Activated naive CD4-positive, alpha-beta T cell treated with Interleukin-2 at 50 U/mL for 16 hours (primary cell): ENCODE measurements at places on chromosomes 5 and 9.

DNA sequence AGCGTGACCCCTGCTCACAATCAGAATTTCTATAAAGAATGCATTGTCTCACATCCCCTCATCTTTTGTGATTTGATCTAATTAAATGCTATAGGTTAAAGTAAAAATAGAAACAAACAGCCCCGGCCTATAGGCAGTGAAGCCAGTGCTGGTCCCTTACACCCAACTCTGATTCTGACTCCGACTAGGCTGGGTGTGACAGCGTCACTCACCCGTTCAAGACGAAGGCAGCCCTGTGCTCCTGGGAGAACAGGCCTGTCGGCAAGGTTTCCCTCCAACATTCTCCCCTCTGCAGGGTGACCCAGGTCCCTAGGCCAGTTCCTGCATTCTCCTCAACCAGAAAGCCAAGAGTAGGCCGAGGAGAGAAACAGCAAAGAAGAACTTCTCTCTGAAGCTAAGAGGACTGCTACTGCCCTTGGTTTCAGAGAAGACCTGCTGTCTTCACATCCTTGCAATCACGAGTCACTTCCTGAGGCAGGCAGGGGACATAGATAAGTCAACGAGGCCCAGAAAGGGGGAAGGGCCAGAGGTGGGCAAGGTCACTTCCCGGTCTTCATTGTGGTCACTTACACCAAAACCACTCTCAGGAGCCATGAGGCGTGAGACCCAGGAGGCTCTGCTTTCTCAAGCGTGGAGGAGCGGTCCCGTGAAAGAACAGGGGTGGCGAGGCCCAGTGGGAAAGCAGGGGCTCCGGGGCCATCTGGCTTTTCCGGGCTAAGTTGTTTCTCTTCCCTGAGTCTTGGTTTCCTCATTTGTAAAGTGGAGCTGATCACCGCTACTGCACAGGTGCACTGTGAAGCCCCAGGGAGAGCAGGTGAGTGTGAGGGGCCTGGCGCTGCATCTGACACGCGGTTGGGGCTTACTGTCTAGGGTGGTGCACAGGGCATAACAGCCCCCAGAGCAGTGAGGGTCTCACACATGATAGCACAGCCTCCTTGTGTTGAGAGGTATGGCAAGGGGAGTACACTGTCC lies 200.8 kb downstream of the CRB2 start:
- DNase-seq: no peak

DNA sequence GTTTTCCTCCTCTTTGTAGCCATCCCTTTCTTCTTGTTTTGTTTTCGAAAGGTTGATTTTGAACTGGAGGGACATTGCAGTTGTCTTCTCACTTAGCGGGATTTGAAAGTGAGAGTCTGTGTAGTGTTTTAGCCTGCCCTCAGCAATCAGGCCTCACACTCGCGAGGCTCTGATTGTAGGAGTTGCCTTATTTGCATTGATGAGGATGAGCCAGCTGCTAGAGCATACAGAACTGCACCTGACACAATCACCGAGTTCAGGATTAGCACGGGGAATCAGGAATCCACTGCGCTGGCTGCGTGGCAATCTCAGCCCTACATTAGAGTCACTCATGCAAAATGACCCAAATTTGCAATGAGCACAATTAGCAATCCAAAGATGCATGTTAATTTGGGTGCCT lies 122.5 kb upstream of the TMEM161B start:
- no peak for DNase-seq

GRCh38 chr9:127915325-127915752 lies 1.5 kb downstream of the ST6GALNAC4 start:
- peak; percentile 11 for DNase-seq

DNA sequence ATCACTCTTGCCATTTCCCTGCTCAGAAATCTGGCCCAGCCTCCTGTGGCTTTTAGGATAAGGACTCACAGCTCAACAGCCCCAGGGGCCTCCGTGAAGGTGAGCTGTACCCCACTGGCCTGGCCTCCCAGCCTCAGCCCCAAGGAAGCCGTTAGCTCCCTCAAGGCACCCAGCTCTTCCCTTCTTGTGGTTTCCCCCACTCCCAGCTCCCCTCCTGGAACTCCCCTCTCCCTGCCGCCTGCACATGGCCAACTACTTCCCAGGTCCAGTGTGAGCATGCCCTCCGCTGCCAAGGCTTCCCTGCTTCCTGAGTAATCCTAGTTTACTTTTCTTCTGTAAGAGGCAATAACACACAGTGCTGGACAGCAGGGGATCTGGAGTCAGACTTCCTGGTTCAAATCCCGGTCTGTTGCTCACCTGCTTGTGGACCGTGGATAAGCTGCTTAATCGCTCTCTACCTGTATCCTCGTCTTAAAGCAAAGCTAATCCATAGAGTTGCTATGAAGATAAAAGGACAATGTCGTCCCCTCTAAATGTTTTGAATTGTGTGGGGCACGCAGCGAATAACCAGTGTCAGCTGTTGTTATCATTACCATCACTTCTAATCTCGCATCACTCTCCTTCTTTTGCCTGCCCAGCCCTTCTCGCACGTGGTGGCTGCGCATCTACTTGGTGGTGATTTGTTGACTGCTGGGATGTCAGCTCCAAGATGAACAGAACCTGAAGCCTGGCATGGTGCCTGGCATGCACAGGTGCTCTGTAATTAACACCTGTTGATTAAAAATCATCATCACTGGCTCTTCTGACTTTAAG lies 86.6 kb downstream of the C5orf15 start:
- no peak for DNase-seq

DNA sequence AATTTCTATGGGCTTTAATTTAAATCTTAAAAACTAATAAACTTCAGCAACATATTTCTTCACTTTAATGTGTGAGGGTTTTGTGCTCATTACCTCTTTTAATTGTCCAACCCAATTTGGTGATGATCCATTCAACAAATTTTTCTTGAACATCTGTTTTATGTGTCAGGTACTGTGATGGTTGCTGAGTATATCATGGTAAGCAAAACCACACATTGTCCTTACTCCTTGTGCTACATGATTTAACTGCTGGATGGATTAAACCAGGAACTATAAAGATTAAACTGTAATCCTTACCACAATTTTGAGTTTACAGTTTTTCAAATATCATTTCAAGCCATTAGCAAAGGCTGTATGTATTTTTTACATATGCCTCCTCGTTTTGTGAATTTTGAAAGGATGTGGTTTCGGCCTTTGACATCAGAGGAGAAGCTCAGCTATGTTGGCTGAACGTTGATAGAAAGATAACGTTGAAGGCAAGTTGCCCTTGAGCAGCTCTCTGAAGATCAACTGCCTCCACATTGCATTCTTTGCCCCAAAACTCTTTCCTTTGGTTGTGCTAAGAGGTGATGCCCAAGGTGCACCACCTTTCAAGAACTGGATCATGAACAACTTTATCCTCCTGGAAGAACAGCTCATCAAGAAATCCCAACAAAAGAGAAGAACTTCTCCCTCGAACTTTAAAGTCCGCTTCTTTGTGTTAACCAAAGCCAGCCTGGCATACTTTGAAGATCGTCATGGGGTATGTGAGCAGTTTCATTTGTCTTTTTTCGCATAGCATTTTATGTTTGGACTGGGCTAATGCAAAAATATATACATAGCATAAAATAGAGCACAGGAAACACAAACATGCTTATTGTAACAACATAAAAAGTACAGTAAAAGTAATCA lies at the start of gene ITK:
TSS of gene ITK (plus strand) at position 467 of the 891 bp plus-strand sequence. CDS start at position 605, 138 bp downstream.
- DNase-seq: no peak

GRCh38 chr5:93277051-93277450 lies 304.0 kb downstream of the NR2F1-AS1 start:
- DNase-seq: no peak

GRCh38 chr9:136292591-136293448 lies 11.1 kb downstream of the CCDC187 start:
- no peak for DNase-seq

- DNase-seq: peak; percentile 41
Measured at GRCh38 chr5:147805030-147805454, 22.5 kb upstream of the JAKMIP2 start.

- no peak for DNase-seq
Measured at GRCh38 chr5:78639791-78640190, 8.8 kb downstream of the LHFPL2 start.

DNA sequence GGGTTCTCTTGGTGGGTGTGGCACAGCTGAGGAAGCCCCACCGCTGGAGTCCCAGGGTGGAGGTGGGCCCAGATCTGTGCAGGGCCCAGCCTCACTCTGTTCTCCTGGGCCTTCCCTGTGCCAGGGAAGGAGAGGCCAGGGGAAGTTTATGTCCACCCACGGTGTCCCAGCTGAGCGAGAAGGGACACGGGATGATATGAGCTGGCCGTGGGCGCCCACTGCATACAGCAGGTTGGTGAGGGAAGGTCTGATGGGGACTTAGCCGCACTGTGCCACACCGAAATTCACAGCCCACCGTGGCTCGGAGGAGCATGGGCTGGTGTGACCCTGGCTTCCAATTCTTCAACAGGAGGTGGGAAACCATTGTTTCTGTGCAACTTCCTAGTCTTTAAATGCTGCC lies 33.9 kb downstream of the UNC5A start:
- DNase-seq: no peak

DNA sequence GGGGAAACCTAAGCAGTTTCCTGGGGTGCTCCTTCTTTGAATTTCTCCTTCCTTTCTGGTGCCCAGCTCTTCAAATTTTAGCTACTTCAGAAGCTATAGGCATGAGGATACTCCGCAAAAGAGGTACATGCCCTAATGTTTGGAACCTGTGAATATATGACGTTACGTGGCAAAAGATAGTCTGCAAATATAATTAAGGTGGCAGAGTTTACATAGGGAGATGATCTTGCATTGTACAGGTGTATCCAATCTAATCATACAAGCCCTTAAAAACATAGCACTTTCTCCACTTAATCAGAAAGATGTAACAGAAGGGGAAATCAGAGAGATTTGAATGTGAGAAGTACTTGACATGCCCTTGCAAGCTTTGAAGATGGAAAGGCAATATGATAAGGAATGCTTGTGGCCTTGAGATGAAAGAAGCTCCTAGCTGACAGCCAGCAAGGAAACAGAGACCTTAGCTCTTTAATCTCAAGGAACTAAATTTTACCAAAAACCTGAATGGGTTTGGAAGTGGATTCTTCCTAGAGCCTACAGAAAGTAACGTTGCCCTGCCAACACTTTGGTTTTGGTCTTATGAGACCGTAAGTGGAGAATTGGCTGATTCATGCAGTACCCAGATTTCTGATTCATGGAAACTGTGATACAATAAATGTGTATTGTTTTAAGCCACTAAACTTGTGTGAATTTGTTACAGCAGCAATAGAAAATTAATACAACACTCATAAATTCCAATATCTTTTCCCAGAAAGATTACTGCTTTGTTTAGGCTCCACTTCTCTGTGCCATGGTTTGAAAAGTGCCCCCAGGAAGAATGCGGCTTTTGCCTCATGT lies 268.4 kb downstream of the FAM170A start:
- DNase-seq: no peak

GRCh38 chr5:129770024-129770820 lies 22.3 kb downstream of the MINAR2 start:
- no peak for DNase-seq

- DNase-seq: no peak
Measured at GRCh38 chr5:123351240-123351639, 72.0 kb downstream of the CEP120 start.

DNA sequence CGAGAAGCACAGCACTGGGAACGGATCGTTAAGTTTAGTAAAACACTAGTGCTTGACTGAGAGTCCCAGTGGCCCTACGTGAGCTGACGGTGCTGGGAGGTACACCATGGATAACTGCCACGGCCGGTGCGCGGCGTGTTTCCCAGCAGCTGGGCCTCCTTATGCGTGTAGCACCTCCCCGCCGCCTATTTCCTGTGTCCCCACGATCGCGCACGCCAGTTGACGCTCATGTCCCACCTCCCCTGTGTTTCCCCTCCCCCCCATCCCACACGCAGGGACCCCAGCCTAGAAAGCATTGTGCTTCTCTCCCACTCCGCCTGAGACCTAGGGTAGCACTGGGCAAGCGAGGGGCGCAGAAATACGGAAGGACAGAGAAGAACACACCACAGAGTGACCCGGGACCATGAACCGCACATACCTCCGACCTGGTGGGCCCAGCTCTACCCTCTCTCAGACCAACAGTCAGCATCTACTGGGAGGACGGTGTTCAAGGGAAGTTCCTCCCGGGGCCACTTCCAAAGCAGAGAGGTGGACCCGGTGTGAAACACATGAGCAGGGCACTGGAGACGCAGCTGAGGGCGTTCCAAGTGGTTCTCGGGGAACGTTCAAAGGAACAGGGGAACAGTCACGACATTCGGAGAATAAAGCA lies 45.6 kb downstream of the DBH start:
- no peak for DNase-seq

DNA sequence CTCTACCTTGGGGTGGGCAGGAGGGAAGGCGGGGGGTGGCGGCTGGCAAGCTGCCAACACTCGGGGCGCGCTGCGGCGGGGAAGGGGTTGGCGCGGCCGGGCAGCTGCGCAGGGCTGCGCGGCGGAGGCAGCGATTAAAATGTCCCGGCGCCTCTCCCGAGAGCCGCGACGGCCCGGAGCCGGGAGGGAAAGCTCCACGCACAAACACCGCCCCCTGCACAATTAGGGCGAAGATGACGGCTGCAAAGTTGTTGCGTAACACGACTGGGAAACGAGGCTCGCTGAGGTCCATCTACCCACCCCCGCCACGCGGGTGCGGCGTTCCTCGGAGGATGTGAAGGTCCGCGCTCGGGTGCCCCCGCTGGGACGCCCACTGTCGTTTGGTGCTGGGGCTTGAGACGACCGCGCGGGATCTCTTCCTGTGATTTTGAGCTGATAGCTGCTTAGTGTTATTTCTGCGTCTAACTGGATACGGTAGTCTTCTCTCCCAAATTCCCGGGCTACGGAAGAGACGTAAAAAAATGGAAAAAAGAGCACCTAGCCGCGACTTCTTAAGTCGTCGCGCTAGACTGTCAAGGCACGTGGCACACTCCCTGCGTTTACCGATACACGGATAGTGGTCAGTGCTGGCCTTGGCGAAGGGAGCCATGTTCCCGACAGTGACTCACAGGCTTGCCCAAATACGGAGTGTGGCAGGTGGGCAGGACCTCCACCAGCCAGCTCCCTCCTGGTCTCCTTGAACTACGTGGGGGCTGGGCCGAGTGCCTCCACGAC lies 958 bp upstream of the NFIL3 start:
- peak; percentile 56 for DNase-seq

DNA sequence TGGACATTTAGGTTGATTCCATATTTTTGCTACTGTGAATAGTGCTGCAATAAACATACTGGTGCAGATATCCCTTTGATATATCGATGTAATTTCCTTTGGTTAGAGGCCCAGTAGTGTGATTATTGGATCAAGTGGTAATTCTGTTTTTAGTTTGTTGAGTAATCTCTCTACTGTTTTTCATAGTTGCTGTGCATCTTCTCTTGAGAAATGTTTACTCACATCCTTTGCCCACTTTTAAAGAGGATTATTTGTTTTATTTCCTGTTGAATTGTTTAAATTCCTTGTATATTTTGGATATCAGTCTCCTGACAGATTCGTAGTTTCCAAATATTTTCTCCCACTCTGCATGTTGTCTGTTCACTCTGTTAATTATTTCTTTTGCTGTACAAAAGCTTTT lies 352.6 kb upstream of the TARS1 start:
- no peak for DNase-seq
